ENCODE measurements at places on chromosomes 1 and 21.

DNA sequence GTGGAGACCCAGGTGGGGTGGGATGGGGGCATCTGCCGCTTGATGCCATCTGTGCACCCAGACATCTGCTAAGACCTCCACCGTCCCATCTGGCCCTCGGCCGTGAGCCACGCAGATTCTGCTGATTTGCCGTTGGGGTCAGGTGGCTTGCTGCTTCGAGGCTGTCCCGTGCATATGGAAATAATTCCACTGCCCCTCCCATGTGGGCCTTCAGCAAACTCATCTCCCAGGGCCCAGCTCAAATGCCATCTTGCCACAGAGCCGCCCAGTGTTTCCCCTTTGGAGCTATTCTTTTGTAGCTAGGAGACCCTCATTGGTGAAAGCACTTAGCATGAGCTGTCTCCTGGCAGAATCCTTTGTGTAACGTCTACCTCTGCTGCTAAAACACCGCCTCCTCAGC, 99.8 kb downstream of the KAZN start:
- DNase-seq, result no peak

DNA sequence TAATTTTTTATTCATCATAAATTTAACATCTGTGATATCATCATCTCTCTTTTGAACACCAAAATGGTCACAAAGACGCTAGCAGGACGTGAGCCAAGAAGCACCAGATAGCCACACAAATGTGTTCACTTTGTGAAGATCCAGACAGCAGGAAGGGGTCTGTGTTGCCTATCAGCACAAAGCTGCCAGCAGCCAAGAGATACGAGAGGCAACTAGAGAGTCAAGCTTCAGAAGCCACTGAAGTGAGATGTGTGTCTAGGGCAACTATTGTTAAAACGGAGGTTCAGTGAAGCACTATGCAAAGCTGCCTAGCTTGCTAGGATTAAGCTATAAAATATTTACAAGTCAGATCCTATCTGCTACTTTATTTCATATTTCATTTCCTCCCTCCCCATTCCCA, 45.3 kb downstream of the NDC1 start:
- DNase-seq, result no peak

GRCh38 chr1:117654493-117655219, 48.8 kb downstream of the TENT5C start:
- no peak for DNase-seq

GRCh38 chr1:145878724-145879123, 6.9 kb downstream of the ANKRD35 start:
- no peak for DNase-seq

DNA sequence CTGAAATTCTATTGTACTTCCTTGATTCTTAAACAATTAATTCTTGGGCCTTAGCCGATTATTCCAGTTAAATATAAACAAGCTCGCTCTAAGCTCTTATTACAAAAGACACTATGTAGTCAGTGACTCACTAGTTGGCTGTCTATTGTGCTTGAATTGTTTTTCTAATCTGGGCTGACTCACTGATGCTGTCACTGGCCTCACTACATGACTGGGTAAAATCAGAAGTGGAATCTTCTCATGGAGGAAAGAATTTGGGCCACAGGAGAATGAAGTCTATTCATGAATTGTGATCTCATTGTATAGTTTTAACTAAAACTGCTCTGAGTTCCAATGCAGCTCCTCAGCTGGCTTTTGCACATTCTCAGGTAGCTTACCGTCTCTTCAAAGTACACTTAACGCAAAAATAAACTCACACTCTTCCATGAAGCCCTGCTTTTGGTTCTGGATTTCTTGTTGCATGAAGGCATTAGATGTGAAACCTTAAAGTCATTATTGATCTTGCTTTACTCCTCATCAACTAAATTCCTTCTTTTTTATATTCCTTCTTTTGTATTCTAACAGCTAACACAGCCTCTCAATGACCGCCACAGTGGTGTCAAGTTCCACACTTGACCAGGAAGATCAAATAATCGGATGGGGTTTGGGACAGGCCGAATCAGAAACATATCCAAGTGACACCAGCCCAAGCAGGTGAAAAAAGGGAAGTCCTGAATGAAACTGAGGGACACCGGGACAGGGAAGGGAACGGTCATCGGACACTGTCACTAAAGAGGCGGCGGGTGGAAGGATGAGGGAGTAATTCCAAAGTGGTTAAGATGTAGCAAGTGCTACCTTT, 80.9 kb upstream of the LBR start:
- DNase-seq, result peak; percentile 13

GRCh38 chr21:34021726-34022125, 51.7 kb upstream of the MRPS6 start:
- DNase-seq, result no peak

GRCh38 chr21:17454315-17455027, 58.4 kb upstream of the CXADR start:
- peak; percentile 69 for DNase-seq

DNA sequence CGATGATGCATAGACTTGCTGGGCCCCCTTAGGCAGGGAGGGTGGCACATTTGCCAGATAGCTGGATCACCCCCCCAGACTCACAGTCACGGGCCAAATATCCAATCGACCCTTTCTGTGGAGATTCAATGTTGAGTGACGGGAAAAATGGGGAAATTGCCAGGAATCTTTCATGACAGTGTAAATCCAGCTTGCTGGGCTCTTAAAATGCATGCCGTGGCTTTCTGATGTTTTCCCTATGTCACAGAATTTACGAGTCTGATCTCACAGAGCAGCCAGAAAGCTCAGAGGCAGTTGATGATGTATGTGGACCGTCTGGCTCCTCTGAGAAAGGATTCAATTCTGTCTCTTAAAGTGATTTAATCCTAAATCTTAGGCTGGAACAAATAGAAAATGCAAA, 150.1 kb upstream of the ZNF644 start:
- DNase-seq, result no peak

GRCh38 chr1:79005945-79006344, 585 bp downstream of the ADGRL4 start:
- no peak for DNase-seq

DNA sequence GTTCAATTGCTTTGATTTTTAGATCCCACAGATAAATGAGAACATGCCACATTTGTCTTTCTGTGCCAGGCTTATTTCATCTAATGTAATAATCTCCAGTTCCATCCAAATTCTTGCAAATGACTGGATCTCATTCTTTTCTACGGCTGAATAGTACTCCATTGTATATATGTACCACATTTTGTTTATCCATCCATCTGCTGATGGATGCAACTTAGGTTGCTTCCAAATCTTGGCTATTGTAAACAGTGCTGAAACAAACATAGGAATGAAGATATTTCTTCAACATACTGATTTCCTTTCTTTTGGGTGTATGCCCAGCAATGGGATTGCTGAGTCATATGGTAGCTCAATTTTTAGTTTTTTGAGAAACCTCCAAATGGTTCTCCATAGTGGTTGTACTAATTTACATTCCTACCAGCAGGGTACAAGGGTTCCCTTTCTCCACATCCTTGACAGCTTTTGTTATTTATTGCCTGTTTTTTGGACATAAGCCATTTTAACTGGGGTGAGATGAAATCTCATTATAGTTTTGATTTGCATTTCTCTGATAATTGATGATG, 344.4 kb downstream of the KCTD3 start:
- DNase-seq, result no peak

GRCh38 chr1:116911779-116912469, 2.2 kb downstream of the PTGFRN start:
- DNase-seq, result no peak

DNA sequence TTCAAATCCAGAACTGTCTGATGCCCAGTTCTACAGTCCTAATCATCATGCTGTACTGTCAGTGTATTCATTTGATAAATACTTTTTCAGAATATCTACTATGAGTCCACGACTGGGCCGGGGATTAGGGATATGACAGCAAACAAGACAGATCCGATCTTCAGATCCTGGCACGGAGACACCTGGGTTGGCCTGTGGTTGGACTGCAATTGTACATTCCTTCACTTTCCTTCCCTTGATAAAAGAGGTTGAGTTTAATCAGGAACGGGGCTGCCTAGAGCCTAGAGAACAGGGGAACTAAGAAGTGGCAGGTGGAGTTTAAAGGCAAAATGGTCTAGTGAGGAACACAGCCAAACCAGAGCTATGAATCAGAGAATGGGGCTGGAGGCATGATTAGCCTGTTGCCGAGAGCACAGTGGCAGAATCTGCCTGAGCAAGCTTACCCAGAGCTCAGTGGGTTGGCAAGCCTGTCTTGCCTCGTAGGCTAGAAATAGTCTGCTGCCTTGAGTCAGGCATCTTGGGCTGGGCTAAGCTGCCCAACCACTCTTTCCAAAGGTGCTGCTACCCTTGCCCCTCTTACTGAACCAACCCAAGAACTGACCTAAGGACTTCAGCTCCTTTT, 38.1 kb upstream of the PTCH2 start:
- no peak for DNase-seq

DNA sequence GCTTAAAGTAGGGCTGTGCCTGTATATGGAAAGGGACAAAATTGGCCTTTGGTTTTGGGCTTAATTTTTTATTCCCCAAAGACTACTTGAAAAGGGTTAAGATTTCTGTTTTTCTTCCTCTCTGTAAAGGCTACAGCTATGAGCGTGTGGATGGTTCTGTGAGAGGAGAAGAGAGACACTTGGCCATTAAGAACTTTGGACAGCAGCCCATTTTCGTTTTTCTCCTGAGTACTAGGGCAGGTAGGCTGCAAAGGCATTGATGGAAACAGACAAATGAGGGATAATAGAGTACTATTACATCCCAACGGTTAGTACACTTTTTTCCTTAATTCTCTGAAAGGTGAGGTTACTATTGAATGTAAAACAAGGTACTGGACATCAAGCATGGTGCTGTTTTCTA, 29.6 kb downstream of the CHD1L start:
- no peak for DNase-seq

- DNase-seq, result no peak
Measured at GRCh38 chr1:197937381-197937780, 20.2 kb downstream of the LHX9 start.

DNA sequence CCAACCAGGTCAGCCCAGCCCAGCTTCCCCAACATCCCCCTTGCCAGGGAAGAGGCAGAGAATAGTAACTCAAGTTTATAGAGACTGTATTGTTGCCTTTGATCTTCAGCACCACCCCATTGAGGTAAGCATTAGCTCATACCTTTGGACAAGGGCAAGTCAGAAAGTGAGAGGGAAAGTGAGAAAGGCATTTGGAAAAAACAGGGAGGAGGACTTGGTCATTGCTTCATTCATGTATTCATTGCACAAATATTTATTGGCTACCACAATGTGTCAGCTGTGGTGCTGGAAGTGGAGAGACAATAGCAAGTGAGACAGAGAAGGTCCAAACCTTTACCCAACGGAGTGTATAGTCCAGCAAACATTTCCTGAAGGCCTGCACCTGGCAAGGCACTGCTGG, 561.2 kb downstream of the KIF26B start:
- no peak for DNase-seq

DNA sequence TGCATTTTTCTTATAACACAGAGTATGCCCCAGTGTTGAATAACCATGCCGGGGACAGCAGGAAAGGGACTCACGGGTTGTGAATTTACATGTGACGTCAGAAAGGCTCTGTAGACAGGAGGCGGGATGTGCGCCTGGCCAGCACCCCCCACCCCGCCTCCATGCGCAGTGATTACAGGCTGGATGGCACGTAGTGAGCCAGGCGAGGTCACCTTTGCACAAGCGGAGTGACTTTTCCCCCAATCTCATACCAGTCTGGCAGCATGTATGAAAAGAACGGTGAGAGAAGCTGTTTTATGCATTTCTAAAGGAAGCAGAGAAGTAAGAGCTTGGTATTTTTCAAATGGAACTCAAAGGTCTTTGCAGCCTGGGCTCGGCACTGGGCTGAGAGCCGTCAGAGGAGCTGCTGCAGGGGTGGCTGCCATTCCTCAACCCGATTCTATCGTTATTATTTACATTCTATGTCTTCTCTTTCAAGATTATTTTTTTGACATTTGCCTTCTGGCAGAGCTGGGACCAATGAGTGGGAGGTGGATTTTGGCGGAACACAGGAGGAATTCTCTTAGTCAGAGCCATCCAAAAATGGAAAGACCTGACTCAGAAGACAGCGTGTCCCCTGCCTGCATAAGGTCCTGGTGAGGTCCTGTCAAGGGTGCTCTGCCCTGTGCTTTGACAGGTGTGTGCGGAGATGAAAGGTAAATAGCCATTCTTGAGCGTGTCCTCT, 115.6 kb upstream of the SLC45A1 start:
- DNase-seq, result no peak

- no peak for DNase-seq
Measured at GRCh38 chr1:5620997-5621396, 371.2 kb downstream of the NPHP4 start.

- DNase-seq, result no peak
Measured at GRCh38 chr1:169974067-169974466, 80.4 kb upstream of the SCYL3 start.

GRCh38 chr21:17387030-17387617, 125.7 kb upstream of the CXADR start:
- peak; percentile 12 for DNase-seq

DNA sequence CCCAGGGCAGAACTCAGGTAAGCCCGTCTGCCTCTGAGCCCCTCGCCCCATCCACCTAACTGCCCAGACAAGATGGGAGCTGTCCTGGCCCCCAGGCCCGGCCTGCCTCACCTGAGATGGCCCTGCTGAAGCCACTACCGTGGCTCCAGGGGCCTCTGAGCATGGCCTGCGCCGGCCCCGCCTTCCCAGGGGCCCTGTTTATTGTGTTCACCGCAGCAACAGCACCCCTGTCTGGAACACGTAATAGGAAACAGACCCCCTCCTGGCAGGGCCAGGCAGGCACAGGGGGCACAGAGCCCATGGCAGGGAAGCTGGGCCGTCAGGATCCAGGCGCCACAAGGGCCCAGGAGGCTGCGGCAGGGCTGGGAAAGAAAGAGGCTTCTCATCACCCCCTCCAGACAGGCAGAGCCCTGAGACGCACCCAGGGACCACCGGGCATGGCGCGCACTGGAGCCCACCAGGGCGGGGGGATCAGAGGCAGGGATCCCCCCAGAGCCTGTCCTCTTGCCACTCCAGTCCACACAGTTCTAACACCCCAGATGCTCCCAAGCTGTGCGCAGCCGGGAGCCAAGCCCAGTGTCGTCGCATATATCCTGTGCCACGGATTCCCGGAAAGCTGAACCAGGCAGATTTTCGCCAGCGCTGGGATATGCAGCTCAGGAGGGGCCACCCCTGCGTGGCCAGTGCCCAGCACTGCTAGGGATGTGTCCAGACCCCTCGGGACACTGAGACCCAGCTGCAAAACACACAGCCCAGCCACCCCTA, 62.6 kb downstream of the ARHGEF16 start:
- DNase-seq, result no peak

DNA sequence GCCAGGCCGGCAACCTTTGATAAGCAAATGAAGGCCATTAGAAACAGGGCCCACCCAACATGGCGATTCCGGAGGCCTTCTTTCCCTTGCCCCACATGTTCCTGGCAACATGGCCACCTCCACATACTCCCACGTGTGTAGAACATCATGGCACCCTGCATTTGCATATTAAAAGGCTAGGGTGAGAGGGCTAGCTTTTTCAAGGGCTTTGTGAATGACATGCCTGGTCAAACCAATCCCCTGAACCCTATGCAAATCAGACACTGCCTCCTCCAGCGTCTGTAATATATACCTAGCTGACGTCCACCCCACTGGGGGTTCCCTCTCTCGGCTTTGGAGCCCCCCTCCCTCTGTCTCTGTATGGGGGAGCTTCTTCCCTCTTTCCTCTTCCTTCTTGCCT, 1.6 kb downstream of the ADCY10 start:
- no peak for DNase-seq

Data from stimulated activated CD4-positive, alpha-beta T cell treated with anti-CD3 and anti-CD28 coated beads, Interleukin-1b, Interleukin-23, amount 100 ng/mL, for 48 hours (primary cell).